Stimulated activated naive B cell treated with anti-CD40 and anti-IgM and Interleukin-4, amounts not matched to agents 10 μg/mL and 1 μg/mL and 100 μg/mL, for 72 hours (primary cell): ENCODE measurements at places on chromosomes 3 and 15.
A peak's percentile ranks its signal among the peaks of the same experiment; 100 is the strongest.

- no peak for DNase-seq
- H3K36me3 ChIP-seq: peaks cover 11% of the 10 kb centered on the region
- H3K4me1 ChIP-seq: peaks cover 22% of the 10 kb centered on the region
- peak overlapping the region; percentile 85 for H3K27ac ChIP-seq
- peak overlapping the region; percentile 30 for H3K4me3 ChIP-seq
Observed at GRCh38 chr3:120678331-120678947, 3.6 kb downstream of the HGD start.

DNA sequence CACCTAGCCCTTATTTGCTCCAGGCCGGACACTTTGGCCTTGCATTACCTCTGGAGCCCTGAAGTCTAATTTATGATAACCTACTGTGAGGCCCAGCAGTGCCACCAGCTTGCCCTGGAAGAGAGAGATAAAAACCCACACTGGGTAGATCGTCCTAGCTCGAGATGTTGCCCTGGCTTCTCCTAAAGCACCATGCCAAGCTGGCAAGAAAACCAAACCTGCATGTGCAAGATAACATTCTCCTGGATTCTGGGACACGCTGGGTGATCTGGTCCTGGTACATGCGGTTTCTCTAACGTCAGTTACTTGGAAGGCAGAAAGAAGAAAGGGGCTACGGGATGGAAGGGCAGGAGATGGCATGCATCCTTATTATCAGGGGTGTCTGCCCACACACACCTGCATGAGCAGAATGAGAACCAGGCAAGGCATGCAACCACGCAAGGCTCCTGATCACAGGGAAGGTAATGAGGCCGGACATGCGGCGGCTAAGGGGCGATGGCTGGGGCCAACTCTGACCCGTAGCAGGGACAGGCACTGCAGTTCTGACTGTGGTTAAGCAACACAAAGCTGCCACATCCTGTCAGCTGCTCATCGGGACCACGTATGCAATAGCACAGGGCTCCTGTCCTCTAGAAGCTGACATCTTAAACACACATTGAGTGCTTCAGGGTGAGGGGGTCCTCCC lies 73.0 kb downstream of the OXNAD1 start:
- H3K4me1 ChIP-seq: peaks cover 49% of the 10 kb centered on the region
- H3K27me3 ChIP-seq: no peaks in the 10 kb centered on the region
- no peak overlapping the region for H3K4me3 ChIP-seq
- H3K36me3 ChIP-seq: peaks cover 69% of the 10 kb centered on the region
- no peak for DNase-seq

DNA sequence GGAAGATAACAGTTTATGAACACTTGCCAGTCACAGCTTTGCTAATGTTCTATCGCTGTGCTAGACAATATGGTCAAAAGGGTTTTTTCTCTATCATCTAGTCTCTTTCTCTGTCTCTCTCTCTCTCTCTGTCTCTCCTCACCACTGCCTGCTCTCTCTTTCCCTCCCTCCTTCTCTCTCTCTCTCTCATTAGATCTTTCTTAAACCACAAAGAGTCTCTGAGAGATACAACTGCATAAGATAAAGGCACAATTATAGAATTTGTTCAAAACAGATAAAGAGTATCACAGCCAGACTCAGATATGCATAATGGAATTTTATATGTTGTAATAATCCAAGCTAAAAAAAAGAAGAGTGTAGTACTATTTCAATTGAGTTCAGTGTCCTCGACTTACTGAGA lies 258.4 kb downstream of the MECOM start:
- H3K36me3 ChIP-seq: no peaks in the 10 kb centered on the region
- H3K27ac ChIP-seq: no peak overlapping the region
- H3K4me1 ChIP-seq: no peaks in the 10 kb centered on the region
- DNase-seq: no peak
- H3K4me3 ChIP-seq: no peak overlapping the region

DNA sequence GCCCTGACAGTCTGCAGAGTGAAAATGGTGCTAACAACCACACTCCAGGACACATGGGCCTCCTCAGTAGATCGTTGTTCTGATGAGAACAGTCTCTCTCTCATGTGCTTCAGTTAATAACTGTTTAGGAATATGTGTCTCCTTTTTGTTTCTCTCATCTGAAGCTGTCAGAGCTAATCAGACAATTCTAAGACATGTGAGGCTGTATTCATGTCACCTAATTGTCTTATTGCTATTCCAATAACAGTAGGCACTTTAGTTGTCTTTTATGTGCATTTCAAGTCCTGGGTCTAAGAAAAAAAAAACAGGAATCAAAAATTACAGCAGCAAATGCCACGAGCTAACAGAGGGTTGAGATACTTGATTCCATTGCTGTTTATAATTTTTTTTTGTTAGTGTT lies 89.1 kb downstream of the WDR49 start:
- no peak for DNase-seq
- H3K27ac ChIP-seq: no peak overlapping the region
- H3K27me3 ChIP-seq: no peaks in the 10 kb centered on the region
- no peak overlapping the region for H3K4me3 ChIP-seq

DNA sequence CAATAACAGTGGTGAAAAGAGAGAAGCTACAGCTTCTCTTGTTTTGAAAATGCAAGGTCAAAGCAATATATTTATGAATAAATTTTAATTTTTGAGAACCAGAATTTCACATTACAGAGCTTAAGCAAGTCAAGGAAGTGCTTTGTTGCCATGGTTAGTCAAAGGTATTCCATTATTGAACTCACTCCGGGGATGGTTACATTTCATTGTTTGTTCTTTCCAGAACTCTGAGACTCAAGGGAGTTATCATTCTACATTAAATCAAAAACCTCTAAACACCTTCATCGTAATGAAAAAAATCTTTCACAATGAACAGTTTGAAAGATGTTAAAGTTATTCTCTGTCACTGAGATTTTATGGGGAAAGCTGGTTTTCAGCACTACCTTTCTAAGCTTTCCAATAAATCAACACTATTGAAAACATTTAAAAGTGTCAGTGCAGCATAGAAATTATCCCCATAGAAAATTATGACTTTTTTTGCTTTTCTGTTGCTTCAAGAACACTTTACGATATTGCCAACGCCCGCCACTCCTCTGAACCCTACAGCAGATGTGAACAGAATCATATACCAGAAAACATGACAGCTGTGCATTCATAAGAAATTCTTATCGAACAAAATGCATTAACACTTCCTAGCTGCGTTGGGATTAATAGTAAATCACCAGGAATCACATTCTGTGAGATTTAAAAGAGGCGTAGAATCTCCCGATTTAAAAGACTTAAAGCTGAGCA lies 83.0 kb downstream of the OTOL1 start:
- no peak for DNase-seq
- no peaks in the 10 kb centered on the region for H3K4me1 ChIP-seq
- H3K27me3 ChIP-seq: no peaks in the 10 kb centered on the region

DNA sequence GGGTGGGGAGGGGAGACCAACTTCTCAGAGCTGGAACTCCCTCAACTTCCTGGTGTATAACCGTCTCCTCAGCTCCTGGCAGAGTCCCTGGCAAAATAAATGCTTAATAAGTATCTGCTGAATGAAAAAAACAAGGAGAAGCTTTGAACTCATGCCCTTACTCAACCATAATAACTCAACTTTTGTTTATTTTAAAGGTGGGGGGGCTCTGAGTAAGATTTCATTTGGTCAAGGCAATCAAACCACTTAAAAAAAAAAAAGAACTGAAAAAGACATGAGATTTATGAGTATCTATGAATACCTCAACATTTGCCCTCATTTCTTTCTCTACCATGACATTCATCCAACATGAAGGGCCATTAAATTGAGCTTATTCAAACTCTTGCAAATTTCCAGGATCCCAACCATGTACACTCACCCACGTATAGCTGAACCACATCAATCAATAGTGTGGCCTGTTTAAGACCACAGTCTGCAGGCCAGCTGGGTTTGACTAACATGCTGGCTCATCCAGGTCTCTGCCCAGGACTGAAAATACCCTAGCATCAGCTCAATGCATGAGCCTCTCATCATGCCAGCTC lies 157.9 kb downstream of the FOXP1 start:
- peak overlapping the region; percentile 38 for H3K27ac ChIP-seq
- H3K36me3 ChIP-seq: peaks cover 5% of the 10 kb centered on the region
- H3K4me3 ChIP-seq: no peak overlapping the region
- no peaks in the 10 kb centered on the region for H3K27me3 ChIP-seq
